Large intestine (tissue), 12 donors: ENCODE measurements at places on chromosomes 4 and X. TPM values are rescaled to one million over a fixed set of nuclear protein-coding genes. Genes with fewer than 3 reads are reported as not detected.
A peak's percentile ranks its signal among the peaks of the same experiment; 100 is the strongest.

DNA sequence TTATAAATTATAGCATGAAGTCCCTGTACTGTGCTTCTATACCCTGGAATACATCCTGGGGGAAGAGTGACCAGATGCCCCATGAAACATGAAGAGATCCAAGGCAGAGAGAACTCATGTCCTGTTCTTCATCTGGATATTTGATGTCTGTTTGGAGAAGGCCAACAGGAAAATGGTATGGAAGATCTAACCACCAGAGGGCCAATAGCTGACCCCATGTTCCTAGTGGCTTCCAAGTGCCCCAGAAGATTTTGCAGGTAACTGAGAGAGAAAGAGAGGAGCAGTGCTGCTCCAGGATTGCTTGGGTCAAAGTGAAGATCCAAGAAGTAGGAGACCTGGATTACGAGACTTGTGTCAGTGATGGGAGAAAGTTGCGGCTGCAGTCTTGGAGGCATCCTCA is 90.2 kb upstream of the TSPAN5 start:
- H3K36me3 ChIP-seq, result no peaks in the 10 kb centered on the region
- no peak overlapping the region for H3K4me3 ChIP-seq
- H3K4me1 ChIP-seq, result peaks cover 13% of the 10 kb centered on the region
- H3K27ac ChIP-seq, result no peak overlapping the region

DNA sequence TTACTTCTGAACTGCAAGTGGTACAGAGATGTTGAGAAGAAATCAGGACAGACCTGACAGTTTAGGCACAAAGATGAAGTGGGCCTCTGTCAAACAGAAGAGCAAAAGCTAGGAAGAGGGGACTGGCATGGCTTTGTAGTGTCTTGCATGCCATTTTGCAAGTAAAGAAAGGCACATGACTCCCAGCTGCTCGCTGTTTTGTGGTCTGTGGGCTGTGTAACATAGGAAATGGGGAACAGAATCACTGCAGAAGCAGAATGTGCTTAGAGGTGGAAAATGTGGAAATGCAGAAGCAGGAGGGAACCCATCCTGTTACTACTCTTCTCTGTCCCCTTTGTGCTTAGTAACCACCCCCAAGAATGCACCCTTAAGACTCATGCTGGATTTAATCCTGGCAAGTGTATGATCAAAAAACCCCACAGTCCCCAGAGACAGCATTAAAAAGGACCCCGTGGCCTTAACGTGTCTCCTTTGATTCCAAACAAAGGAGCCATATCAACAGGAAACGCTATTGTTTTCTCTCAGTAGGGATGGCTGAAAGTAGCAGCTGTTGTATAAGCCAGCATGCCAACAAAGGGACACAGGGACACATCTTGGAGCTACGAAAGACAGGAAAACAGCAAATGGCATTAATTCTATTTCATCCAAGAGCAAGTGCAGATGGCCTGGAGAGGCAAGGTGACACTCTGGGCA is 177.6 kb upstream of the GLRA2 start:
- H3K4me3 ChIP-seq, result no peak overlapping the region
- no peak overlapping the region for H3K27ac ChIP-seq
- no peaks in the 10 kb centered on the region for H3K27me3 ChIP-seq

GRCh38 chr4:37967736-37968135 is 7.5 kb downstream of the PTTG2 start:
- H3K27me3 ChIP-seq, result no peaks in the 10 kb centered on the region
- H3K27ac ChIP-seq, result peak overlapping the region; percentile 13
- H3K36me3 ChIP-seq, result no peaks in the 10 kb centered on the region
- H3K4me1 ChIP-seq, result peaks cover 8% of the 10 kb centered on the region
- no peak for DNase-seq
- no peak overlapping the region for H3K4me3 ChIP-seq

GRCh38 chr4:14130551-14130950 is 503.0 kb upstream of the BOD1L1 start:
- DNase-seq, result no peak
- H3K27me3 ChIP-seq, result no peaks in the 10 kb centered on the region
- no peaks in the 10 kb centered on the region for H3K4me1 ChIP-seq
- H3K36me3 ChIP-seq, result no peaks in the 10 kb centered on the region
- no peak overlapping the region for H3K4me3 ChIP-seq

GRCh38 chrX:2385224-2385623 is 115.6 kb downstream of the DHRSX start:
- H3K4me3 ChIP-seq, result no peak overlapping the region
- H3K36me3 ChIP-seq, result peaks cover 8% of the 10 kb centered on the region
- no peak overlapping the region for H3K27ac ChIP-seq
- no peaks in the 10 kb centered on the region for H3K27me3 ChIP-seq
- no peak for DNase-seq

- no peak overlapping the region for H3K27ac ChIP-seq
- H3K36me3 ChIP-seq, result no peaks in the 10 kb centered on the region
- no peaks in the 10 kb centered on the region for H3K27me3 ChIP-seq
- DNase-seq, result no peak
Observed at GRCh38 chrX:120294651-120295050, 16.6 kb downstream of the TMEM255A start.

- DNase-seq, result no peak
- no peaks in the 10 kb centered on the region for H3K4me1 ChIP-seq
- no peaks in the 10 kb centered on the region for H3K36me3 ChIP-seq
- H3K27ac ChIP-seq, result no peak overlapping the region
- H3K4me3 ChIP-seq, result no peak overlapping the region
- no peaks in the 10 kb centered on the region for H3K27me3 ChIP-seq
Observed at GRCh38 chr4:138865765-138866164, 149.8 kb upstream of the NOCT start.

- no peak for DNase-seq
- no peaks in the 10 kb centered on the region for H3K36me3 ChIP-seq
- H3K4me1 ChIP-seq, result no peaks in the 10 kb centered on the region
- H3K27me3 ChIP-seq, result no peaks in the 10 kb centered on the region
- no peak overlapping the region for H3K27ac ChIP-seq
Observed at GRCh38 chr4:142663828-142664227, 182.3 kb downstream of the INPP4B start.

The TMSB15C gene
- polyA plus RNA-seq, result 5.6 TPM
